NAMALWA (cell line): ENCODE measurements at places on chromosomes 11 and 22.

GRCh38 chr11:83156996-83157593 lies at the start of gene PCF11:
PCF11 (plus strand) TSS chr11:83157131; CDS start chr11:83157440, 309 bp downstream.
- no peak for DNase-seq

DNA sequence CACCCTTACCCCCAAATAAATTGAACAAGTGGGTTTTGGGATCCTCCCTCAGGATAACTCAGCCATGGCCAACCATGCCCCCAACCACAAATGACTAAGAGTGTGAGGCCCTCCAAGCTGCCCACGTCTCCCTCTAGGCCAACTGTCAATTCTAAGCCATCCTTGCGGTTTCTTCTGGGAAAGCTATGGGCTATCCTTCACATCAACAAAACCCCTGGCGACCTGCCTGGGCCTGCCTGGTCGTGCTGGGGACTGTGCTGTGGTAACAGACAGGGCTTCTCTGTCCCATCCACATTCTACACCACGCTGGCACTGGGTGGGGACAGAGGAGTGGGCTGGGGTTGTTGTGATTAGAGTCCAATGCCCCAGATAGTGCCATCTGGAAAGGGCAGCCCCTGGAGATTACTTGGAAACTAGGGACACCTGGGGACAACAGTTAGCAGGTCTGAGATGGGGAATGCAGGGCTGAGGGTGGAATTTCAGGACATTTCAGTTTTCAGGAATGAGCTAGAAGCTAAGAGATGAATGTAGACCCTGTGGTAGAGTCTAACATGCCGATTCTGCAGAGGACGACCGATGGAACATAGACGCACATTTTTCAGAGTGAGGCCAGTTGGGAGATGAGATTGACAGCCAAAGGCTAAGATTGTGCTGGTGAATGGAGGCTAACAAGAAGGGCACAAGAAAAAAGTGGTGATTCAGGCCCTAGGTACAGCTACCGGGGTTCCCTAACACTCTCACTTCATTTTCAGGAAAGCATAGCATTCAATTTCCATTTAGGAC lies 131.9 kb downstream of the RASSF10 start:
- DNase-seq = no peak

- DNase-seq = no peak
These were observed 20.7 kb upstream of the TPBGL start for GRCh38 chr11:75219869-75220268.

DNA sequence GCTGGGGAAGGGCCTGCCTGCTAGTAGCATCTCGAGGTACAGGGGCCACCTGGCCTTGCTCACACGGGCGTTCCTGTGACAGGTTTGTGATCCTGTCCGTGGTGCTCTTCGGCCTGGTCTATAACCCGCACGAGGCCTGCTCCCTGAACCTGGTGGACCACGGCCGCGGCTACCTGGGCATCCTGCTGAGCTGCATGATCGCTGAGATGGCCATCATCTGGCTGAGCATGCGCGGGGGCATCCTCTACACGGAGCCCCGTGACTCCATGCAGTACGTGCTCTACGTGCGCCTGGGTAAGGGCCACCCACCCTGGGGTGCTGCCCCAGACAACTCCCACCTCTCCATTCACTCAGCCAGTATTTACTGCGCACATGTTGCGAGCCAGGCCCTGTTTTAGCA lies 31.8 kb upstream of the MYRF start:
- no peak for DNase-seq

- no peak for DNase-seq
These were observed 3922.5 kb upstream of the OR11H1 start for GRCh38 chr22:11605468-11605981.

DNA sequence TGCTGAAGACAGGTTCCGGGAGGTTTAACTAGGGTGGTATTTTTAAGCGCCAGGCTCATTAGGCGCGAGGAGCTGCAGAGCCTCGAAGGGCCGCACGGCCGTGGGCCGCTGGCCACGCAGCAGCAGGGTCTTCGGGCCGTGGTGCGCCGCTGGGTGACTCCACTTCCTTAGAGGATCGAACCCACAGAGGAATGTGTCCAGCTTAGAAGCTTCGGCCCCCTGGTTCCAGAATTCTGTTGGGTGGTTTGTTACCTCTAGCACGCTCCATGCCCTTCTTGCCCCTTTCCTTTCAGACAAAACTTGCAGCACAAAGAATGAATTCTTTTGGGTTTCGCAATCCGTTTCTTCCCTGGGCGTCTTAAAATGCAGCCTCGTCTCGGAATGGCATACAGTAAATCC lies 773 bp upstream of the PATL1 start:
- no peak for DNase-seq

- DNase-seq = no peak
These were observed 4.4 kb downstream of the CST6 start for GRCh38 chr11:66015936-66016792.

GRCh38 chr11:33256813-33257159 lies 395 bp upstream of the HIPK3 start:
- DNase-seq = no peak

DNA sequence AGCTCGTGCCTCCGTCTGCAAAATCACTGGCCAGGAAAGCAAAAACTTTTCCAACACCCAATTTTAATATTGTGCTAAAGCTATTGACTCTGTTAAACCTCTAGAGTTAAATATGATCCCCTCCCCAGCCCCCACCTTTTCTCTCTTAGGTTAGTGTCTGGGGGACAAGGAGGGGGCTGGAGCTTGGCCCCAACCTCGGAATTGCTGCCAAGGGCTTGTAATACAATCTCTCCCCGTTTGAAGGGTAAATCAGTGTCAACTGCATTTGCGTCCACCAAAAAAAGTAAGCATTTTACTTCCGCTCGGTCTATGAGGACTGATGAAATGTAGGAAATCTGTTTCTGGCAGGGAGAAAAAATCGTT lies at the start of gene GAS2:
GAS2 (plus strand) TSS at position 287 of the 363 bp plus-strand sequence. CDS start 8,259 bp downstream, outside the sequence.
- DNase-seq = no peak

DNA sequence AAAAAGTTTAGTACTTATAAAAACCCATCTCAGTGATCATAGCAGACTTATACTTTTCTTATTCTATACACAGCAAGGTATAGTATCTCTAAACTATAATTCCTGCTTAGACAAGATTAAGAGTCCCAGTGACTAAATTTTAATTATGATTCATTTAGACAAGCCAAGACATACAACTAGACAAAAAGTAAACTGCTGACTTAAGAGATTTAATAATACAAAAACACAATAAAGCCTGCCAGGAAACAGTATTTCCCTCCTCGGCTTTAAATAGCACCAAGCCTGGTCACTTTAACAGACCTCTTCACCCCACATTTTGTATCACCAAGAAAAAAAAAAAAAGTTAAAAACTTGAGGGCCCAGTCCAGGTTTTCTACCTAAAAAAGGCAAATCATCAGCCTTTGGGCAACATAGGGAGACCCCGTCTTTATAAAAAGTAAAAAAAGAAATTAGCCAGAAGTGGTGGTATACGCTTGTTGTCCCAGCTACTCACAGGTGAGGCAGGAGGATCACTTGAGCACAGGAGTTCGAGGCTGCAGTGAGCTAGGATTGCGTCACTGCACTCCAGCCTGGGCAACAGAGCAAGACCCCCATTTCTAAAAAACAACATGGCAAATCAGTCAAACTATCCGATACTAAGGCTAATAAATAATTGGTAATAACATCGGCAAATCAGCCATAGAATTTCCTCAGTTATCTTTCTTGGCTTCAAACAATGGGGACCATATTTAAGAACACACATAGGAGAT lies 53.8 kb downstream of the SIK3 start:
- no peak for DNase-seq

- no peak for DNase-seq
These were observed 445.6 kb downstream of the NTM start for GRCh38 chr11:131816051-131816450.

DNA sequence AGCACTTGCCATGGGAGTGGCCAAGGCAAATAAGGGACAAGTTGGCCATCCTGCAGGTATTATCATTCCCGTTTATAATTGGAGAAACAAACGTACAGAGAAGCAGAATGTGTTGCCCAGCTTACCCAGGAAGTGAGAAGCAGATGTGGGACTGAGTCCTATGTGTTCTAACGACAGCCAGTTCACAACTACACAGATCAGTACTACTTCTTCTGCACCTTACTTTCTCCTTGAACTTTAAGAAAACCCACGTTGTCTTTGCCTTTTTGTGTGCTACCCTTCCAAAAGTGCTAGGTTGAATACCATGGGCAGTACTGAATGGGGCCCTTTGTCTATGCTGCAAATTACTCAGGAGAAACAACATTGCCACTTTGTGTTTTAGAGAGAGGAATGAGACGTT lies 62.8 kb upstream of the BLID start:
- no peak for DNase-seq

- no peak for DNase-seq
These were observed 4.6 kb downstream of the TSPAN32 start for GRCh38 chr11:2306452-2306823.

- no peak for DNase-seq
These were observed 229.3 kb downstream of the CASP12 start for GRCh38 chr11:104668797-104669463.

DNA sequence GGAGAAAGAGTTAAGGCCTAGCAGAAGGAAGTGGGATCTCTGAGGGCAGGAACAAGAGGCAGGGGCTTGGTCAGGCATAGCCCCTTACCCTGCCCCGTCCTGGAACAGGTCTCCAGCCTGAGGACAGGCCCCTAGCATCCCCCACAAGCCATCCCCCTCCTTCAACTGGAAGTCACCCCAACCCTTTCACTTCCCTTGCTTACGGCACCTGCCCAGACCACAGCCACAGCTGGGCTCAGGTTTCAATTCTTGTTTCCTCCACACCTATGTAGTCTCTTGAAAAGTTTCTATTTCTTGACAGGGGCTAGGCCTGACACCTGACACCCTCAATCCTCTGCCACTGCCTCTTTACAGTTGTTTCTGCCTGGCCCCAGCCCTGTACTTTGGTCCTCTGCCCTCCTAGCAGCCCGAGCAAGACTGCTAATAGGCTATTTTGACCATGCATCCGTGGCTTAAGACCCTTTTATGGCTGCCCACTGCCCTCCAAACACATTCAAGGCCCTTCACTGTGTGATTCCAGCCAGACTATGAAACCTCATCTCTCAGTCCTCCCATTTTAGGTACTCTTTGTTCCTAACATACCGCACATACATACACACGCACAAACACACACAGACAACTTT lies 10.9 kb upstream of the FCHSD2 start:
- DNase-seq = peak; percentile 94

DNA sequence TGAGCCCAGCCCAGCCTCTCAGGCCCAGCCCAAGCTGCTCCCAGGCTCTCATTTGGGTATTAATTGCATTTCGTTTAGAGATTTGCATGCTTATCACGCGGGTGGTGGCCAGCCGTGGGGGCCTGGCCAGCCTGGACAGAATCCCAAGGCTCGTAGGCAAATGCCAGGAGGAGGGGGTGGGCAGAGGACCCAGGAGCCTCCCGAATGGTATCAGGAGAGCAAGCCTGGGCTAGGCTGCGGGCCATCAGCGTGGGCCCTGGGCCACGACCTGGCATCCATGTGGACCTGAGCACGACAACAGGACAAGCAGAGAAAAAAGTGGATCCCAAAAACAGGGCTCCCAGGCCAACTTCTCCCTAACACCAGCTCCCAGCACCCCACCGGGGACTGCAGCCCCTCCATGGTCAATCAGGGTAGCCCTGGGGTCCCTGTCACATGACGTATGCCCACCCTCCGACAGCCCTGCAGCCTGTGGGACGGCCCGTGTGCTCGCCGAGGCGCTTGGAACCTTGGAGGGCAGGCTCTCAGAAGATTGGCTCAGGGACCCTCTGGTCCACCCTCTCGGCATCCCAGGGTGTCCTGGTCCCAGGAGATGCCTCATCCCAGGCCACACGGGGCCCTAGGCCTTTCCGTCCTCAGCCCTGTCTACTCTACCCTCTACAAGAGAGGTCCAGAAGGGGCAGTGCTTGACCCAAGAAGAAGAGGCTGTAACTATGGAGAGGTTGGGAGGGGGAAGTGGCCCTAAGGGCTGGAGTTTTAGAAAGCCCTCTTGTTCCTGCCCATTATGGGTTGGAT lies 8.8 kb downstream of the ASCL2 start:
- DNase-seq = no peak

DNA sequence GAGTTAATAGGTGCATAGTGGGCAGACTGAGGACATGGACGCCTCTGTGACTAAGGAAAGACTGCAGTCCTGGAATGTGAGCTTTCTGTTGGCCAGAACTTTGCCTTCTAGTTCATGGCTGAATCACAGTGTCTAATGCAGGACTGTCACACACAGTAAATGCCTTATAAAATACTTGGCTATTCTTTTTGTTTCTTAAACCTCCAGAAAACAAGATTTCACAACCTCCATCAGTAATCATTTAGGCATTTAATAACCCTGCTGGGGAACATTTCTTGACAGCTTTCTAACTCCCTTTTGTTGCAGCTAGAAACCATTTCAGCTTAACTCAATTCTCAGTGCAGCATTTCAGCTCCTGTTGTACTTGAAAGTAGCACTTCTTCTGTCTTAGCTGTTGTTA lies 335.8 kb upstream of the DDI1 start:
- DNase-seq = no peak

GRCh38 chr22:49999063-49999945 lies 13.3 kb downstream of the IL17REL start:
- no peak for DNase-seq

GRCh38 chr22:44338177-44338810 lies 25.5 kb upstream of the SHISAL1 start:
- no peak for DNase-seq

DNA sequence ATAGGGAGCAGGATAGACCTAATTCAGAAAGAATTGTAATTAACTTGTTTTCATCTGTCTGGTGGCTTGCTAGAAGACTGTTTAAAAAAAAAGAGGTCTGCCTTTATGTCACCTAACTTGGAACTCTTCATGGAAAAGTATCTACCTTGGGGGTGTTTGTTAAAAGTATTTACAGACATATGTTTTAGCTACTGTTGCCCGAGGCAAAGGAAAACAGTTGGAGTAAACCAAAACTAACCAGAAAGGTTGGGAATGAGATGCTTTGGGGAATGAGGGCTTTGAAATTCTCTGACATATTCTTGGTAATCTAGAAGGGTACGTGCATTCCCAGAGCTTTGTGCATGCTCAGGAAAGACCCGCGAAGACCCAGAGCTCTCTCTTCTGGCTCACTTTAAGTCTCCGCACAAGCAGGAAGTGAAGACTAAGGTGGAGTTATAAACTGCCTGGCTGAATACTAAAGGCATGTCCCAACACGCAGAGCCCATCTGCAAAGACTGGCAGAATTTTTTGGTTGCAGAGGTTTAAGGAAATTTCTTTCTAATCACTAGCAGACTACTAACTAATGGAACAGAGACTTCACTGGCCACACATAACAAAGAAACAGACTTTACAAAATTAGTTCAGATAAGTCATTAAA lies 33.2 kb downstream of the HIKESHI start:
- no peak for DNase-seq

DNA sequence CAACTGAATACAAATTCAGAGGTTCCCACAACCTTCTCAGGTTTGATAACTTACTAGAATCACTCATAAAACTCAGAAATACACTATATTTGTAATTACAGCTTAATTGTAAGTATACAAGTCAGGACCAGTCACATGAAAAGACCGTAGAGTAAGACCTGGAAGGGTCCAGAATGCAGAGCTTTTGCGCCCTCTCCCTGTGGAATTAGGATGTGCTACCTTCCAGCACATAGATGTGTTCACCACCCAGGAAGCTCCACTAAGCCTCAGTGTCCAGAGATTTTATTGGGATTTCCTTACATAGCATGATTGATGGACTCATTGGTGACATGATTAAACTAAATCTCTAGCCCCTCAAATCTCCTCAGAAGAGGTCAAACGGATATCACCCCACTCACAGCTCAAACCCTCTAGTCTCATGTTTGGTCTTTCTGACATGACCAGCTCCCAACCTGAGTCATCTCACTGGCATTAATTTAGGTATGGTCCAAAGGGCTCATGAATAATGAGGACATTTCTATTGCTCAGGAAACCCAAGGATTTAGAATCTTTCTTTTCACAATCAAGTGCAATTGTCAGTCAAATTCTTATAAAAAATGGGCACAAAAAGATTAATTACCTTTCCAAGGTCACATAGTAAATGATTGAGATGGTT lies 77.2 kb upstream of the UBASH3B start:
- peak; percentile 16 for DNase-seq
